ENCODE measurements at places on chromosomes 16 and 17.

DNA sequence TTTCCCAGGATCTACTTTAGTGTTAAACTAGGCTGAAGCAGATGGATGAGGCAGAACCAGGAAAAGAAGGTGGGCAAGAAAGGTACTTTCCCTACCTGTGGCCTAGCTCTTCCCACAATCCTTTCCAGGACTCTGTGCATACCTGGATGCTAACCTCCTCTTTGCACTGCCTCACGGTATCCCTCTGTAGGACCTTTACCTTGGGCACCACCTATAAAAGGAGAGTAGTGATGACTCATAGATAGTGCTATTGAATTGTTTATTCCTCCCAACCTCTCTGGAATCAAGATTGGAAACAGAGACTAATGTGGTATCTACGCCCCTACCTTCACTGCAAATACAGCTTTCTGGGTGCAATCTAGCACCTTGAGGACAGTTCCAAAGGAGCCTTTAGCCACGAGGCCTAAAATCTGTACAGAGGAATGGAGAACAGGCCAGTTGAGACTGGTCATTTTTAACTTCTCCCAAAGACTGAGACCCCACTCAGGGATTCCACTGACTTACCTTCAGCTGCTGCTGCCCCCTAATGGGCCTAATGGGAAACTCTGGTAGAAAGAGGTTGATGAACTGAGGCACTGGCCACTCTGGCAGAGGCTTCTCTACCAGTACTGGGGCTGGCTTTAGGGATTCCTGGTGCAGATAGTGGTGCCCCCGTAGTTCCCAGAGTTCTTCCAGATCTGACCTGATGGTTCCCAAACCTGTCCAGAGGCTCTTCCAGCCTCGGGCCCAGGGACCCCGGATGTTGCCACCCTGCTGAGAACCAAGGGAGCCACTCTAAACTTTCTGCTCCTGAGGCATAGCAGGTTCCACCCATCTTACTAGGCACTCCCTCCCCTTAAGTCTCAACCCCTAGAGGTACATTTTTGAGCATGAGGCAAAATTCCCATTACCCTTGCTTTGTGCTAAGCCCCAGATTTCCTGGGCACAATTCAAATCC lies 781 bp downstream of the RSKR start:
- no peak for DNase-seq

- DNase-seq, result no peak
These were observed 32.1 kb upstream of the SLC6A2 start for GRCh38 chr16:55623640-55624039.

GRCh38 chr17:46115699-46116098 lies 77.5 kb downstream of the KANSL1 start:
- DNase-seq, result no peak

- no peak for DNase-seq
These were observed 10.9 kb upstream of the TMEM170A start for GRCh38 chr16:75475420-75475847.

GRCh38 chr17:61420745-61421398 lies 21.2 kb downstream of the TBX2 start:
- DNase-seq, result no peak

All from effector memory CD4-positive, alpha-beta T cell (primary cell).